Cortex of kidney (tissue), 1 donor: ENCODE measurements at places on chromosomes 5 and 9.

DNA sequence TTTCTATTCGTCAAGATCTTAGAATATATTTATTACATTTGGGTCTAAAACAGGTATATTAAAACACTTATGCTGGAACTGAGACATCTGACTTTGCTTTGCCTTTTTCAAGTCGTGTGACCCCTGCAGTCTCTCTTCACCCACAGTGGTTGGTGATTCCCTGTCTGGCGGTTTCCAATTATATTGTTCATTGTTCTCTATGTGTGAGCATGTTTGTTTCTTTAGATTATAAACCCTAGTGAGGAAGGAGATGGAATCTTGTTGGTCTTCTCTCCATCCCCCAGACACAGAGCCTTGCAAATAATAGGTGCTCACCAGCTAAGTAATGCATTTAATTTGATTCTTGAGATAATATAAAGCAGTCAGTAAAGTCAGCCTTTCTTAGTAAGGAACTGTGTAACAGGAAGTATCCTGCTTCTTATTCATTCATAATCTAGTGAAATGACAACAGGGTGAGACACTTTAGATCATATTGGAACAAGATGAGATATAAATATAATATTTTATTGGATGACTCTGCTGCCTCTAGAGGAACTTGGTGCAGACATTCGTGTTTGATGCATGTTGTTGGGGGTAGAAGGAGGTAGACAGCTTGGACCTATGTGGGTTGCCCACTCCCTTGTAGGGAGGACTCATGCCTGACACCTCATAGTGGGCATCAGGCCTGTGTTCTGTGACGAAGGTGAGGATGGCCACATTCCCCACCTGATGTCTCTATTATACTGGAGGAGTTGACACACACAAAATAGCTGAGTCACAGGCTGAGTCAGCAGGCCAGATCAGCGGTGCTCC lies 88.1 kb downstream of the FGF1 start:
- no peak for DNase-seq

DNA sequence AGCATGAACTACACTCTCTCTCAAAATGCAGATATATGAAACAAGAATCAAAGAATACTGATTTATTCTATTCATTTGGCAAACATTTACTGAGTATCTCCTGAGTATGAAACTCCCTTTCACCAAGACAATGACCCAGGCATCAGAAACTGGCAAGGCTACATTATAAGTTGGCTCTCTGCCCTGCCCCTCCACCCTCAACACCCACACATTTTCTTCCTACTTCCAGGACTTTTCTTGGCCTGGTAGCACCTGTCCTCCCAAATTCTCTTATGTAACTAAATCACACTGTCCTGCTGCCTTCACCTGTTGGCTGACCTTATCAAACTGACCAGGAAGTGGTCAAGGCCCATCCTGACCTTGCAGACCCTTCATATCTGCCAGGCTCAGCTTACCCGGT lies 3.5 kb downstream of the RASEF start:
- no peak for DNase-seq

DNA sequence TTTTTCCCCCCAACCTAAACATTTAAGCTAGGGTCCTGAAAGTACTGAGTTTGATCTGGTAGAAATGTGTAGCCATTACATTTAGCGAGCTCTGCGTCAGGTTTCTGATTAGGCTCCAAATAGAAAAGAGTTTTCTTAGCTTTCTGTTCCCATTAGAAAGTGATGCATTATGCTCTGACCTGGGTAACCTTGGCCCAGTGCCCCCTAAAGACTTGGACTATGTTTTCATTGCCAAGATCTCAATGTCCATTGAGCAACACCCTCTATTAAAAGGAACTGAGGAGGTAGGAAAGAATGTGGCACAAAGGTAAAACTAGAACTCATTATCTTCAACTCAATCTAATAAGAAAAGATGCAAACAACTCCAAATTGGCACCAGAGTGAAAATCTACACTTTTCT lies 358.9 kb upstream of the PCSK5 start:
- DNase-seq, result no peak

- no peak for DNase-seq
Observed at GRCh38 chr5:178319541-178320041, 87.0 kb upstream of the PHYKPL start.

DNA sequence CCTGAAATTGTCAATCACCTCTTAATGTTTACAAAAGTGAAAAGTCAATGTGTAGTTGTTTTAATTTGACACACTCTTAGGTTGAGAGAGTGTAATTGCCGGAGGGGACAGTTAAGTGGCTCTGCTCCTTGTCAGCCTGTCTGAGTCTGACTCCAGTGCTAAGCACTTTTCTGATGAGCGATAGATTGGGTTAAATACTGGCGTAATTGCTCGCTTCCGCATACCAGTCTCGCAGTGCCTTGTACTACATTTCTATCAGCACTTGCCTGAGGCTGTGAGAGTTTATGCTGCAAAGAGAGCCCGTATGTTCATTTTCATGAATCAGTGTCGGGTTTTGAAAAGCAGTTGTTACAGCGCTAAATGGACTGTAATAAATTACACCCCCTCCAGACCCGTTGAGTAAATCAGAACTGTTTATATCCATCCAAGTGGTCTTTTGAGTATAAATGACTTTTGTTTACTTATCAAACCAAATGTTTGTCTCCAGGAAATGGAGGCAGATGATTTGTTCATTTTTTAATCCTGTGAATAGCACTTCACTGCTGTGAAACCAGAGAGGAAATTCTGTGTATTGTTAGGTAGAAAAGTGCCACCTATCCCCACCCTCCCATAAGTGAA lies 41.0 kb upstream of the DMRT3 start:
- DNase-seq, result no peak

GRCh38 chr9:18614651-18615050 lies 140.7 kb downstream of the ADAMTSL1 start:
- DNase-seq, result no peak

- DNase-seq, result no peak
Observed at GRCh38 chr5:42591015-42591414, 165.6 kb upstream of the CCDC152 start.

DNA sequence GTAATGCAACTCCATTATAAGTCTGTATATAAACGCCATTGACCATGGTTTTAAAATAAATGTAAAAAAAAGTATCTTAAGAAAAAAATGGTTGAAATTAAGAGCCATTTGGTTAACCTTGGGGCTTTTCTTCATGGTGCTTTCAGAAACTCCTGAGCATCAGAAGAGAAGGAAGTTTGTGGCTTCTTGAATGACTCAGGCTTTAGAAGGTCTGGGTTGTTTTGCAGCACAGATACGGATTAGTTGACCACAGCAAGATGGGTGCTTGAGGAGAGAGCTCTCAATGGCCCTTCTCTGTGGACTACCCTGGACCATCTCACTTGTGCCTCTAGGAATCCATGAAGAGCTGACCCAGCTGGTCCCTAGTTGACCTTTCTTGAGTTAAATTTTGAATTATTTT lies 189.5 kb downstream of the TMEM38B start:
- DNase-seq, result no peak

GRCh38 chr5:64632251-64632650 lies 58.1 kb upstream of the SHISAL2B start:
- no peak for DNase-seq

GRCh38 chr5:157059093-157059539 lies at the start of gene HAVCR1:
Gene HAVCR1 (minus strand): TSS chr5:157059116. CDS start chr5:157057943, 1,173 bp downstream.
- no peak for DNase-seq

GRCh38 chr5:16564248-16564867 lies 52.4 kb downstream of the RETREG1 start:
- no peak for DNase-seq

DNA sequence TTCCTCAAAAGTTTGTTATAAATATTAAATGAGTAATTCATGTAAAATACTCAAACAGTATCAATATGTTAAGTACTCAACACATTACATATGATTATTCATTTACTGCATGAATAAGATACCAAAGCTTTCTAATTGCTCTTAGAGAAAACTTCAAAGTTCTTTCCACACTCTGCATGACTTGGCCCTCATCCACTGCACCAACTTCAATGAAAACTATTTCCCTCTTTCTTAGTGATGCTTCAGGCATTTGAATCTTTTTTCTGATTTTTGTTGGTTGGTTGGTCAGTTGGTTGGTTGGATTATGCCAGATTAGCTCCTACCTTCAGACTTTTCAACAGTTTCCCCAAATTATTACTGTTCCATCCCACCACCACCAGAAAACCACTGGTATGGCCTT lies 314.7 kb upstream of the RGMB start:
- no peak for DNase-seq

DNA sequence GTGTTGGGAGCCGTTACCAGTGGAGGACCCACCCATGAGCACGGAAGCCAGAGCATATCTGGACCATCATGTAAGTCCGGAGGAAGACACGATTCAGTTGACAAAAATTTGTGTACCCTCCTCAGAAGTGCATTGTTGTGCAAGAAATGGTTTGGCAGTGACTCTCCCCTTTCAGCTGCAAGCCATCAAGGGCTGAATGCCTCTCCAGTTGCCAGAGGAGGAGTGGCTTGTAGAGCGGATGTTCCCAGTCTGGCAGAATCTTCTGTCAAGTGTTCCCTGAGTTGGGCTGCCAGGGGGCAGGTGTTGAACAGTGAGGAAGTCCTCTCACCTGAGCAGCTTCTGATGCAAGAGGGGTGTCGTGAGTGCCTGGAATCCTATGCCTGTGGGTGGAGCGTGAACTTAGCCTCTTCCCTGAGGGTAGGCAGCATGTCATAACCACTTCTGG lies 27.6 kb upstream of the CDKN2AIPNL start:
- DNase-seq, result no peak

- no peak for DNase-seq
Observed at GRCh38 chr5:113232221-113232620, 202.6 kb downstream of the TSSK1B start.

GRCh38 chr9:92562461-92562967 lies 26.7 kb upstream of the ECM2 start:
- no peak for DNase-seq

DNA sequence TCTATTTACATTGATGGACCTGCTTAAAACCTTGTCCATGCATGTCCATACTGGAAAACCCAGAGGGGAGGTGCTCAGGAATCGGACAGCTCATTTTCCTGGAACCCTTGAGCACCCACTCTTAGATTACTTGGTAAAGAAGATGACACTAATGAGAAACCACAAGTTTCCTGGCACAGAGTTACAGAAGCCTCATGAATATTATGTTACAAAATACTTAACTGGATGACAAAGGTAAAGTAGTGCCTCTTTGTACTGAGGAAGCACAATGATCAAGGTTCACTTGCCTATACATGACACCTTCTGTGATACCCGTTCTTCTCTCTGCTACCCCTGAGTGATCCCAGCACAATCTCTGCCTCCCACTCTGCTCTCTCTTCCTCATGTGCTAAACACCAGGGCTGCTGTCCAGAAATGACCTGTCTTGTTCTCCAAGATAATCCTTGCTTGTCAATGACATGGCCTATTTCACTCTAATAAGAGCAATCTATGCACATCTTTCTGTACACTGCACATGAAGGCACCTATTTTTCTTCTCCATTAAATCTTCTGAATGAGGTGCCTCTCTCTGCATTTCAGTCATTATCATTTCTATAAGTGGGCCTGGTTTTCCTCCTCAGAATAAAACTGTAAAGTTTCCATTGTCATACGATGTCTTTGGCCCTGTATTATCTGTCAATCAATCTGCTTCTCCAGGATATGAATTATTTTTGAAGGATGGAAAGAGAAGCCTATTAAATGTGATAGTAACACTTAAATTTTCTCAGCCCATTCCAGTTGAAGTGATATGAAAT lies 684.0 kb upstream of the ACO1 start:
- no peak for DNase-seq

DNA sequence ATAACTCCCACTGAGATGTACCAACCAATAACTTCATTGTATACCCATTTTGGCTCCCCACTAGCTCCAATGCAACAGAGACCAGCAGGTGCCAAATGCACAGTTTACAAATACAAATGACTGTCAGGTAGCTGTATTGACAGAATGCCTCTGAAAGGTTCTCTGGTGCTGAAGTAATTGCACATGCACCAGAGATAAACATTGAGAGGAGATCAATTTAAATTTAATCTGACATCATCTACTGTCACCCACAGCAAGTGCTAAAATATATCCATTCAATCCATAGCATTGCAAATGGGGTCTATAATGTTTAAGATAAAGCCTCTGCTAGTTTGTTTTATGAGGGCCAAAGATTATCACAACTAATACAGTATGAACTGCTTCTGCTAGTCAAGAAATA lies 80.2 kb downstream of the STX17 start:
- no peak for DNase-seq

GRCh38 chr9:34589636-34590380 lies at the start of gene CNTFR:
Gene CNTFR (minus strand): TSS chr9:34589724. CDS start chr9:34568981, 20,743 bp downstream.
- no peak for DNase-seq

GRCh38 chr5:89374144-89374784 lies 491.3 kb upstream of the MEF2C start:
- no peak for DNase-seq

GRCh38 chr5:180599981-180600553 lies 8.8 kb upstream of the SCGB3A1 start:
- DNase-seq, result no peak

DNA sequence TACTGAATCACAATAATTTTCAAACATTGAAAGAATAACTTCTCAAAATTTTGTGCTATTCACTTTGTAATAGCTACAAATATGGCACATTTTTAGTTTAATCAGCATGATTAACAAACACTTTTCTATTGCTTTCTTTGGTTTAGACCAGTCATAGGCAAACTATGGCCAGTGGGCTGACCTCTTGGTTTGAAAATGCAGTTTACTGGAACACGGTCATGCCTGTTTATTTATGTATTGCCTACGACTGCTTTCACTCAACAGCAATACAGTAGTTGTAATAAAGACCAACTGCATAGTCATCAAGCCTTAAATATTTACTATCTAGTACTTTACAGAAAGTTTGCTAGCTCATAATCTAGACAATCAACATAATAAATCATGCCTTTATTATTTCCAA lies 810.8 kb downstream of the TLE1 start:
- no peak for DNase-seq

DNA sequence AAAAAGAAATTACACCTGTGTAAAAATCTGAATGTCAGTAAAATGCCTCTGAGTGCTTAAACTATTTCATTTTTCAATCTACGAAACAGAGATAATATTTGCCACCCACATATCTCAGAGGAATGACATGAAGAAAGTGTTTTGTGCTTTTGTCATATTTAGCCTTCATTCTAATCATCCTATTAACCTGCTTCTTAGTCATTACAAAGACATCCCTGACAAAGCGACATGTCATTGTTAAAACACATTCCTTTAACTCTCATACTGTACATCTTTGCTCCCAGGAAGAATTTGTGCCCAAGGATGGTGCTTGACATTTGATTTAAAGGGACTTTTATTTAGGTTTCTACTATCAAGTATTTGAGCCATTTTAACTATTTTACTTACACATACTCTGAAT lies 275.9 kb downstream of the DMRTA1 start:
- no peak for DNase-seq

- DNase-seq, result no peak
Observed at GRCh38 chr9:121285835-121286687, 18.1 kb downstream of the GSN start.

- no peak for DNase-seq
Observed at GRCh38 chr5:157130925-157131324, 11.7 kb downstream of the MED7 start.
